ENCODE measurements at places on chromosomes 3 and 15.

DNA sequence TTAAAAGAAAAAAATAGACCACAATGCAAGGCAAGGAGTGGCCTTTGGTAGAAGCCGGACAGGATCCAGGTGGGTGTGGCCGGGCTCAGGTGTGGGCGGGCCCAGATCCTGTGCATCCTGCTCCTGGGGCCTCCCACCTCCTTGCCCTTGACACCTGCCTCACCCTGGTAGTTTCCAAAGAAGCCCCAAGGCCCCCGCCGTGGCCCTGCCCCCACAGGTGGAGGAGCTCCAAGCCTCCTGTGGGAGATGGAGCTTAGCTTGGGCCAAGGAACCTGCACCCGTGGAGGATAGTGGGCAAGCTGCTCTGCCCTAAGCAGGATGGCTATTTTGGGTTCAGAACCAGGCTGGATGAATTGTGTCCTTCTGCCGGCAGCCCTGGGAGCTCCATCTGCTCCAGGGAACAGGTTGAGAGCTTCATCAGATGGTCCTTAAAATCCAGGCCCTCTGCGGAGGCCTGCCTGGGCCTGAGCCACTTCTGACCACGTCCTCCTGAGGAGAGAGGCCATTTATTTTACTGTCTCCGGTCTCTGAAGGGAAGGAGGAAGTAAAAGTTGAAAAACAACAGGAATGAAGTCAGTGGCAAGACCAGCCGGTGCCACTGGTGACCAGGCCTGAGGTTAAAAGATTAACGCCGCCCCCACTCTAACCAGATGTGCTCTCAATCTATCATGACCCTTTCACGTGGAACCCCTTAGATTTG lies 53.9 kb upstream of the KLF13 start:
- DNase-seq: no peak

- no peak for DNase-seq
Measured at GRCh38 chr15:33846142-33846541, 122.2 kb upstream of the CHRM5 start.

GRCh38 chr3:56413911-56414310 lies 54.4 kb downstream of the ERC2 start:
- DNase-seq: no peak

GRCh38 chr3:188125076-188125475 lies 28.9 kb upstream of the LPP start:
- no peak for DNase-seq

All from activated naive CD4-positive, alpha-beta T cell (primary cell).